ENCODE measurements at places on chromosomes 13 and 19.
A peak's percentile ranks its signal among the peaks of the same experiment; 100 is the strongest.

GRCh38 chr13:106233134-106233735 is 302.2 kb downstream of the EFNB2 start:
- DNase-seq: no peak

DNA sequence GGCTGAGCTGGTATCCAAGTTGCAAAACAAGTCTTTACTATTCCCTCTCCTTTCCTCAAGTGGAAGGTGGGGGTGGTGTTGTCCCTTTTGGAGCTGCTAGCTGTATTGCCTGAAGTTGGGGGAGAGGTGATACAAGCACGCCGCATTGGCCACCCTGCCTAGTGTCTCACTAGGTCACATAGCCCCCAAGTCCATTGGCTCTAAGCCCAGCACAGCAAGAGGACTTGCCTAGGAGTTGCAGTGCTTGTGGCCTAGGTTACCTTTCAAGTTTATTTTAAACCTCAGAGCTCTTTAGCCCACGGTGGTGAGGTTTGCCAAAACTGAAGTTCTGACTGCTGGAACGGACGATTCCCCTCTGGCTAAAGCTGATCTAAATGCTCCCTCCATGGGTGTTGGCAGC is 5.3 kb upstream of the DNAJC3 start:
- DNase-seq: no peak

- DNase-seq: no peak
Observed at GRCh38 chr13:41060724-41061074, 610 bp upstream of the WBP4 start.

- DNase-seq: no peak
Observed at GRCh38 chr13:28658539-28658795, 463 bp upstream of the POMP start.

DNA sequence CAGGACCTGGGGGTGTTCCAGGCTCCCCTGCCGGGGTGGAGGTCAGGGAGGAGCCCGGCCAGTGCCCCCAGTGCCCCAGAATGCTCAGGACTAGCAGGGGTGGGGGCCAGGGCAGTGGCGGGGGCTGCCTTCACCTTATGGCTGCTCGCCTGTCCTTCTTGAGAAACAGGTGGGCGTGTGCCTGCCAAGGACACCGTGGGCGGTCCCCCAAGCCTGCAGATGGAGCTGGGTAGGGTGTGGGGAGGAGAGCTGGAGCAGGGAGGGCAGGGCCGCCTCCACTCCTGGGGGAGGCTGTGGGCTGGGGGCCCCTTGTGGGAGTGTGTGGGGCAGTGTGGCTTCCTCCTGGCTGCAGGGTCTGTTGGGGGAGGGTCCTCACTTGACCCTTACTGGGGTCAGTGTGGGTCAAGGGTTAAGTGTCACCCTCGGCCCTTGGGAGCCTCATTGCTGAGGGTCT is 160.1 kb downstream of the KDM4B start:
- no peak for DNase-seq

DNA sequence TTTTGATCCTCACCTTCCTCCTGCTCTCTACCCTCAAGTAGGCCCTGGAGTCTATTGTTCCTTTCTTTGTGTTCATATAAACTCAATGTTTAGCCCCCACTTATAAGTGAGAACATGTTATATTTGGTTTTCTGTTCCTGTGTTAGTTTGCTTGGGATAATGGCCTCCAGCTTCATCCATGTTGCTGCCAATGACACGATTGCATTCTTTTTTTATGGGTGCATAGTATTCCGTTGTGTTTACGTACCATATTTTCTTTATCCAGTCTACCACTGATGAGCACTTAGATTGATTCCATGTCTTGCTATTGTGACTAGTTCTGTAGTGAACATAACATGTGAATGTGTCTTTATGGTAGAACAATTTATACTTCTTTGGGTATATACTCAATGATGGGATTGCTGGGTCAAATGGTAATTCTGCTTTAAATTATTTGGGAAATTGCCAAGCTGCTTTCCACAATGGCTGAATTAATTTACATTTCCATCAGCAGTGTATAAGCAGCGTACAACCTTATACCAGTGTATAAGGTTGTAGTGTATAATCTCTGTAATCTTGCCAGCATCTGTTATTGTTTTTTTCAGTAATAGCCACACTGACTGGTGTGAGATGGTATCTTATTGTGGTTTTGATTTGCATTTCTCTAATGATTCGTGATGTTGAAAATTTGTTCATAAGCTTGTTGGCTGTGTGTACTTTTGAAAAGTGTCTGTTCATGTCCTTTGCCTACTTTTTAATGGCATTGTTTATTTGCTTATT is 288.9 kb downstream of the KCNRG start:
- no peak for DNase-seq

DNA sequence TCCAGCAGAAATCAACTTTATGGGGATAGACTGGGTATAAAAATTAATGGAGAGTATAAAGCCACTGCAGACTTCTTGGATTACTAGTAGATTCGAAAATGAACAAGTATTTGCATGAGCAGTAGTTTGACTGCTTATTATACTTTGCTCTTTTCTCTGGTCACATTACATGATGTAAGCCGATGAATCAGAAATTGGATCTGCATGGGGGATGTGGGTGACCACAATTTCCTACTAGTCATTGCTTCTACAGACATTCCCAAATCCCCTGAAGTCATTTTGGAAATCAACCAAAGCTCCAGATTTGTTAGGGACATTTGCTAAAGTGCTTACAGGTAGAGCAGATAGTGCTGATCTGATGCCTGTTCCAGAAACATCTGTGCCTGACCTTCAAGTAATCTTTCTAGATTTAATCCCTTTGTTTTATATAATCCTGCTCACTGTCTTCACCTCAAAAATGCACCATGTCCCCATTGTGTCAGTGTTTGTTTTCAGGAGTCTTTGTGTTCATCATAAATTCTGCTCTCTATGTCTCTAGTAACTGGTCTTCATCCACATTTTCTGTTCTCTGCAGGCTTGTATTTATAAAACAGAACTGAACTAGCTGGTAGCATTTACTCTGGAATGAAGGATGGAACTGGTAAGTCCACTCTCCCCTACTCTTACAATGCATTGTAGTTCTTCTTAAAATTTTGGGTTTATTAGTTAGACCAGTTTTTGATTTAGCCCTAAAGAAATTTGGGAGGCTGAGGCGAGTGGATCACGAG is 201.5 kb upstream of the CSNK1A1L start:
- DNase-seq: no peak

DNA sequence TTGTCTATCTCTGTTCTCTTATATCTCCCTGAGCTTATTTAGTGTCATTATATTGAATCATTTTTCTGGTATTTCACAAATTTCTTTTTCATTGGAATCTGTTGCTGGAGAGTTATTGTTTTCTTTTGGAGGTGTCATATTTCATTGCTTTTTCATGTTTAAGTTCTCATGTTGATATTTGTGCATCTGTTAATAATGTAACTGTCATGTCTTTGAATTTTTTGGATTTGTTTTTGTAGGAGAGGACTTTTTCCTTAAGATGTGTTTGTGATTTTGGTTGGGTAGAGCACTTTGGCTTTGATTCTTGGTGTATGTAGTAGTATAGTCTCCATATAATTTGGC is 64.0 kb downstream of the DNAJC3 start:
- DNase-seq: no peak

GRCh38 chr19:50252111-50252886 is 48.9 kb downstream of the MYH14 start:
- no peak for DNase-seq

DNA sequence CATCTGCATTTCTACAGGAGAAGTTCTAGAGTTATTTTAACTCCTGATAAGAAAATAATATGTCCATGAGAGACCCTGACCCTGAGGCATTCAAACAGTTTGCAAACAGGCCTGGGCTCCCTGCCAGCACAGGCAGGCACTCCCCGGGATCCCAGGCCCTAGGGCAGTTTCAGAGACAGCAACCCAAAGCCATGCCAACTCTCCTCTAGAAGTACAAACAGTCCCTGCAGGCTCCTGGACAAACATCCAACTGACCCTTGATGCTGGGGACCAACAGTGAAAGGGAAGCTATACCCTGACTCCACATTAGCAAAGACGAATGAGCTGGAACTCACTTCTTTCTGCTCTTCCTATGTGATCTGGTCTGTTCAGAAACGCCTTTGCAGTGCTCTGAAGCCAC is 44.8 kb downstream of the CCDC70 start:
- DNase-seq: no peak

- no peak for DNase-seq
Observed at GRCh38 chr13:98543378-98544103, 33.4 kb downstream of the STK24 start.

GRCh38 chr13:93356469-93356868 is 129.9 kb downstream of the GPC6 start:
- DNase-seq: no peak

GRCh38 chr19:38411041-38411712 is 8.3 kb downstream of the FAM98C start:
- no peak for DNase-seq

DNA sequence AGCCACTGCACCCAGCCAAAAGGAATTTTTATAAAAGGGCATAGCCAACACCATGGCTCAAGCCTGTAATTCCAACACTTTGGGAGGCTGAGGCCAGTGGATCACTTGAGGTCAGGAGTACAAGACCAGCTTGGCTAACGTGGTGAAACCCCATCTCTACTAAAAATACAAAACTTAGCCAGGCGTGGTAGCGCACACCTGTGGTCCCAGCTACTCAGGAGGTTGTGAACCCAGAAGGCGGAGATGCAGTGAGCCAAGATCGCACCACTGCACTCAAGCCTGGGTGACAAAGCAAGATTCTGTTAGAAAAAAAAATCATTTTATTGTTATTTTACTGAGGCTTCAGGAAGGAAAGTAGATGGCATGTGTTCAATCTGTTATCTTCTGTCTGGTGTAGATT is 31.3 kb upstream of the FOXO1 start:
- DNase-seq: no peak

DNA sequence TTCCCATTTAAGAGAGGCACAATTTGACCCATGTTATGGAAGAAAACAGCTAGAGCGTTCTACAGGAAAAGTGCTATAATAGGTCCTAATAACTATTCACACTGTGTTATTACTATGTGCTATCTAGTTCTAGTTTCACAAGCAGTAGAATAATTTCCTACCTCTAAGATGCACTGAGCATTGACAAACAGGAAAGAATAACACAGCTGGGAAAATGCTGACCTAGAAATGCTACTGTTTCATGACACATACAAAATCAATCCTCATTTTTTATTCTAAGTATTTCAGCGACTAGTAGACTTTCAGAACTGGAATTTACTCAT is 259.5 kb downstream of the ITGBL1 start:
- DNase-seq: no peak

- no peak for DNase-seq
Observed at GRCh38 chr19:4456476-4456842, 1.1 kb downstream of the UBXN6 start.

DNA sequence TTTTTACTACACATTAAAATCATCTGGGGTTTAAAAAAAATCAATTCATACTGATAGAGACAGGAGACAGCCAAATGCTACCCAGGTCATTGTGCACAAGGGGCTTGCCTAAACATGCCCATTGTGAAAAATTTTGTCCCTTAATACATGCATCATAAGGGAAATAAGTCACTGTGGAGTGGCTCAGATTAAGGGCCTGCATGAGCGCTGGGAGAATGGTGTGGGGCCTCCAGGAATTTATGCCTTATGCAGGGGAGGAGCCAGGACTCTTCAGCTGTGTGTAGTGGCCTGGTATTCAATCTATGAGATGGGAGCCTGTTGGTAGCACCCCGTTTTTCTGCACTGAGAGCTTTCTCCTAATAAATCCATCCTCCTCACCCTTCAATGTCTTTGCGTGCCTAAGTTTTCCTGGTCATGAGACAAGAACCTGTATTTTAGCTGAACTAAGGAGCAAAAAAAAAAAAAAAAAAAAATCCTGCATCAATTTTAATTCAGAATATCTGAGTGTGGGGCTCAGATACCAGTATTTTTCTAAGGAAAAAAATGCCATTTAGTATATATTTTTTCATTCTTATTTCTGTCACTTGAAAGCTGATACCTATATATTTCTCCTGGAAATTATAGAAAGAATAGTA is 997.6 kb upstream of the ATXN8OS start:
- no peak for DNase-seq

DNA sequence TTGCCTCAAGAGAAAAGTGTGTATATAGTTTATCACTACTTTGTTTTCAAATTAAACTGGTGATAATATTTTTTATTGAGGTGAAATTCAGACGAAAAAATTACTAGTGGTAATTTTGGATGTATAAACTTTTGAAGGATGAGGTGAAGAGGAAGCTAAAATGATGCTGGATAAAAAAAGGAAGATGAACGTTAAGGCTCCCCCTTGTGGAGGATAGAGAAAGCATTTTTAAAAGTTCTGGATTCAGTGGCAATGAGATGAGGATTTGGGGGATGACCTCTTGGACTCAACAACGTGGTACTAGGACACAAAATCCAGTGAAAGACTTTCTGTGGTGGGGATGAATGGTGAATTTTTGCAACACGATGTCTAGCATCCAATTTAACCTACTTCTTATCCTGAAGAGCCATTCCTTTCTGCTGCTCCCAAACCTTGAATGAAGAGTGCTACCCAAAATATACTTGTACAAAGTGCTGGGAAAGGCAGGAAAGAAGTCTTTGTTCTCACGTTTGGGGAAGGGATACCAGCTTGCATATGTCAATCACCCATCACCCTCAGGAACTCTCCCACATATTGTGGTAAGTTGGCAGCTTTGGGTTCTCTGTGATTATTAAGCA is 7.3 kb upstream of the SIGLEC5 start:
- no peak for DNase-seq

- no peak for DNase-seq
Observed at GRCh38 chr13:30431269-30431940, 9.1 kb downstream of the UBE2L5 start.

GRCh38 chr13:113029487-113030258 is 60.7 kb downstream of the MCF2L start:
- peak; percentile 92 for DNase-seq

DNA sequence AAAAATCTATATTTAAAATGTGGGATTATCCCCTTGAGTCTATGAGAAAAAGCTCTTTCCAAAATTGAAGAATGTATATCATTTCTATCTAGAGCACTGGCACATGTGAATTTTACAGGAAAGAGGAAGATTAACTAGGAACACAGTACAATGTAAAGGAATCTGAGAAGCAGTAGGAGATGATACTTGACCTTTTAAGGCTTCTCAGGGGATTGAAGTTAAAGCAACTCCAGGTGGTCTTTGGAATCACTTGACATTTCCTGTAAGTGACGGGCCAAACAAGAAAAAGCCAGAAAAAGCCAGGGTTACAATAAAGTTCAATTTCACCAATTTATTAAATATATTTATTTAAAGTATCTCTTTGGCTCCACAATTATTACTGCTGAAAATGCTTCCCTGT is 1373.9 kb downstream of the OLFM4 start:
- DNase-seq: no peak

DNA sequence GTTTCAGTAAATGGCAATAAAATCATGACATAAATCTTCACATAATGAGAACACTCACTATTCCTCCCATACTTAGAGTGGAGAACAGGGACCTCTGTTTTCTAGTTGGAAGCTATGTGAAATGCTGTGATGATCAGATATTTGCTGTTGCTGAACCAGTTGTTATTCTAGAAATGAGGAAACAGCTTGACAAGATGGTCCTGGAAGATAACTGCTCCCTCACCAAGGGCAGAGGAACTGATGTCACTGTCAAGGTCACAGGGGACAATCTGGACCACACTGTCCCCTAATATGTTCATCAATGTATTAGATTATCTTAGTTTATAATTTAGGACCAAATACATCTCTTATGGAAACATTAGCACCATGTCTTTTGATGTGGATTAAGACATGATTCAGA is 1173.3 kb downstream of the PCDH17 start:
- DNase-seq: no peak

- DNase-seq: no peak
Observed at GRCh38 chr19:49847731-49848696, 2.9 kb upstream of the PTOV1 start.

Data from HuH-7 (cell line).